Putamen (tissue), 1 donor: ENCODE measurements at places on chromosomes 13 and 19.

DNA sequence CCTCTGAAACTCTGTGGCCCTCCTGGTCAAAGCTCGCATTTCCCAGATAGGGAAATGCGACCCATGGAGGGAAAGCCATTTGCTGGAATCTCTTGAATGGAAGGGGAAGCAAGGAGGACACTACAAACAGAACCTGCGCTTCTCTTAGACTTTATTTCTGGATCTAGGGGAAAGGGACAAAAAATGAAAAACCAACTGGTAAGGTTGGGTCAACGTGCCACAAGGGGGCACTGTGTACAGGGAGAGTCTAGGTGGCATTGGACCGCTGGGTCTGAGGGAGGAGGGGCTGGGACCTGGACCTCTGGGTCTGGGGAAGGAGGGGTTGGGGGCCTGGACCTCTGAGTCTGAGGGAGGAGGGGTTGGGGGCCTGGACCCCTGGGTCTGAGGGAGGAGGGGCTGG, 5.0 kb downstream of the KLK4 start:
- no peak for DNase-seq

DNA sequence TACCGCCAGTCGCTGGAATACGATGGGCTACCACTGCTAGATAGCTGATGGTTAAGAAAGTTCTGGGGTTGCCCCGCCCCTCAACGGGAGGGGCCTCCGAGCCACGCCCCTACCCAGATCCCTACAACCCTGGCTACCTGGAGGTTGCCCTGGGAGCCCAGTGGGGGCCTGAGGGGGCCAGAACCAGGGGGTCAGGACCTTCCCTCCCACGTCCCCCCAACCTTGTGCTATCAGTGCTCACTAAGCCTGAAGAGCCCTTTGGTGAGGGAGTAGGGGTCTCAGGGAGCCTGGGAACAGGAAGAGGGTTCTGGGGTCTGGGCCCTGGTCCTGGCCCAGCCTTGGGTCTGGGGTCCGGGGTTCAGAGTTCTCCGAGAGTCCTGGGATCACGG, 8.9 kb downstream of the OCEL1 start:
- no peak for DNase-seq

GRCh38 chr19:48496959-48497727, 14.5 kb downstream of the LMTK3 start:
- DNase-seq, result no peak

DNA sequence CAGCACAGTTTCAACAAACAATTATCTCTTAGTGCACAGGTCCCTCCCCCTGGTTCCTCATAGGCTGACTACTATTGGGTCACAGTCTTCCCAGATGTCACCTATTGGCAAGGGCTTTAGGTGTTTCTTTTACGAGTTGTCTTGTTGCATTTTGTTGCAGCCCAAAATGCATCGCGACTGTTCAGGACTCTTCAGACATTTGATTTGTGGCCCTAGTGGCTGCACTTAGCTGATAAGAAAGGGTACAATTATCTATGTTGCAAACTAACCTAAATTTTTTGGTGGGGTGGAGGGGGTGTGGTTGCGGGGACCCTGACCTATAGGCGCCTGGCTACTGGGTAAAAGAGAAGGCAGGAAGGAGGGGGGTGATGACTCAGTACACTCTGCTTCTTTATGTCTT, 29.1 kb upstream of the ZNF714 start:
- no peak for DNase-seq

GRCh38 chr13:99386911-99387788, 80.0 kb upstream of the GPR183 start:
- no peak for DNase-seq

DNA sequence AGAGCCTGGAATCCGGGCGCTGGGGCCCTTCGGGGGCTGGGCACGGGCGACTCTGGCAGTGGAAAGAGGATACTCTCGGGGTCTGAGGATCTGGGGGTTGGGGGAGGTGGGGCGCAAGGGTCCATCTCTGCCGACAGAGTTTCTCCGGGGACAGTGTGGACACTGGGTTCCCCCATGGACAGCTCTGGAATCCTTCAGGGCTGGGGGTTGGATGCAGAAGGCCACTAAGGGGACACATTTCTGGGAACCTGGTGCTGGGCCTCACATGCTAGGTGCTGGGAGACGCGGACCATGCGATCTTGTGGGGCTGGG, 2.3 kb downstream of the TGFBR3L start:
- no peak for DNase-seq

GRCh38 chr19:45529420-45529785, 22.1 kb downstream of the VASP start:
- DNase-seq, result no peak

DNA sequence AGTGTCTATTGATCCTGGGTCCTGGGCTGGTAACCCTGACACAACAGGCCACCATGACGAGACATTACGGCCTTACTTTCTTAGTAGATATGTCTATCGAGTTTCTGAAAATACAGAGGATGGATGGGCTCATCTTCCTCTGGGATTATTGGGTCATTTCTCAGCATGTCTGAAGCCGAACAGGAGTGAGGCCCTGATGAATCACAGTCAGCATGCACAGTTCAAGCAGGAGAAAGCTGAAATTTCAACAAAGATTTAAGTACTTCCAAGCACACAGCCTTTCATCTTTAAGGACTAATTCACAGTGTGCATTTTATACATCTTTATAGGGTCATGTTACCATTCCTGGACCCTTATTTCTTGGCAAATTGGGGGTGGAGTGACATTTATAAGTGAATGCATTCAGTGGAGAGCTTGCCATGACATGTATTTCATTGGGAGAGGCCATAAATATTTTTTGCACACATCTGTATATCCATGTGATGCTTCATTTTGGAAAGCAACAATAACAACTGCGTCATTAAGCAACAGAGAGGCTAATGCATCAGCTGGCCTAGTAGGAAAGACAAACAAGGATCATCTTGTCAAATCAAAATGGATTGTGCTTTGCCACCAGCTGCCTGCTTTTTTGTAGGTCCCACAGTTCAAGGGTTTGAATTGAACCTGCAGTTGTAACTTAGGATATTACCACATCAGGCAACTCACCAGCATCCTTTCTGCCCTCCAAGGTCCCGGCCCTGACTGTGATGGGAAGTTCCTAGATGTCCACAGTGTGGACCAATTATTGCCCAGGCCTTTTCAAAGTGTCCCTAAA, 143.5 kb downstream of the DNAJC15 start:
- DNase-seq, result no peak

GRCh38 chr19:18279266-18279515, 2.2 kb downstream of the JUND start:
- DNase-seq, result no peak

DNA sequence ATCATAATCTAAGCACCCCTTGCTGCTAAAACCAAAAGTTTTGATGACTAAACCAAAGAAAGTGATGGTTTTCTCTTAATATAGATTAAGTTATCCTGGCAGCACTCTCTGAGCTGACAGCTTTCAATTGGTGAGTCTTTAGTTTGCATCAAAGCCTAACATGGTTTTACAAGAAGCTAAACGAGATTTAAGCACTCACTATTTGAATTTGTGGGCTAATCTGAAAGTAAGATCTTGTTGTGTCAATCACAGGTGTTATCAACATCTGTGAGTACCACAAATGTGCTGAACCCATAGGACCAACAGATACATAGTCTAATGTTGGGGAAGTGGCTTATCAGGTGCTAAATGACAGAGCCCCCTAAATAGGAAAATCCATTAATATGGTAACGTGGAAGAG, 223.9 kb downstream of the LHFPL6 start:
- DNase-seq, result no peak

DNA sequence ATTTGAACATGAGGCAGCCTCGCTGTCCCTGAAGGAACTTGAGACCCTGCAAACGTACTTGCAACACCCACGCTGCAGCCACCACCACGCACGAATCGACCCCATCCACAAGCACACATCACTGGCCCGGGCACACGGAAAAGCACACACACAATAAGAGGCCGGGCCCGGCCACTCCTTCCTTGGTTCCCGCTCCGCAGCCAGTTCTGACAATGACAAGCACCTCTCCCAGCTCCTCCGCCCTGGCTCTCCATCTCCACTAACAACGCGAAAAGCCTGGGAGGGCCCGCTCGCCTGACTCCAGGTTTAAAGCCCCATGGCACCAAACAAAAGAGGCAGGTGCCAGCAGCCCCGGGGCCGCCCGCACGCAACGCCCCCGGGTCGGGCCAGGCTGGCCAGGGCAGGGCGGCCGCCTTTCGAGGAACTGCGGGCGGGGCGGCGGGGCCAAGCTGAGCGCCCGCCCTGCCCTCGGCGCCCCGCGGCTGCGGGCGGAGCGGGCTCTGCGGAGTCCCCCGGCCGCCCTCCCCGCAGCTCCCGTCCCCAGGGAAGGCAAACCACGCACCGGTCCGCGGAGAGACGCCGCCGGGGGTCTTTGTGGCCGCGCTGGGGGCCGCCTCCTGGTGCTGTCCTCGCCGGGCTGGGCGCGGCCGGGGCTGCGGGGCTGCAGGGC, 495 bp downstream of the DCLK1 start:
- DNase-seq, result no peak

- DNase-seq, result no peak
These were observed 54.2 kb downstream of the CCNE1 start for GRCh38 chr19:29866011-29866410.

- no peak for DNase-seq
These were observed 5.3 kb upstream of the SLC5A5 start for GRCh38 chr19:17866312-17866963.

DNA sequence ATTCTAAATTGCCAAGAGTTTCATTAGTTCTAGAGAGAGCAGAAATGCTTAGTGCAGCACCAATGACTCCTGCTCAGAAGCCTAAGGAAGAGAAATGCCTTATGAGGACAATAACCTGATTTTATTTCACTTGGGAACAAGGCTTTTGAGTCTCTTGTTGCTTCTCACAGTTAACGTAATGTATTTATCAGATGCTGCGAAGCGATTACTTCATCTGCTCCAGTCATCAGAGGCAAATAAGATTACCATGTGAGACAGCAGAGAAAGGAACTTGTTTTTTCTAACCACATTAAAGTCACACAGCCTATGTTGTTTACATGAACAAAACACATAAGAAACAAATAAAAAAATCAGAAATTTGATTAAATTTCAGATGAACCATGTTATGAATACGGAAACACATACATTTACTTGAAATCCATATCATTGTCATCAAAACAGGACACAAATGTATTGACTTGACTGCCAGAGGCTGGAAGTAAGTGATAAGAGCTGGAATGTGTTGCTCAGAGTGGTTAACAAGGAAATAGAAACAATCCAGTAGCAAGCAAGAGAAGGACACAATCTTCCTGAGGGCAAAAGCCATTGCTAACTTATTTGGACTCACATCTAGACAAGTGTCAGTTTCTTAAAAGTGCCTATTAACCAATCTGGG, 147.3 kb downstream of the LHFPL6 start:
- no peak for DNase-seq

DNA sequence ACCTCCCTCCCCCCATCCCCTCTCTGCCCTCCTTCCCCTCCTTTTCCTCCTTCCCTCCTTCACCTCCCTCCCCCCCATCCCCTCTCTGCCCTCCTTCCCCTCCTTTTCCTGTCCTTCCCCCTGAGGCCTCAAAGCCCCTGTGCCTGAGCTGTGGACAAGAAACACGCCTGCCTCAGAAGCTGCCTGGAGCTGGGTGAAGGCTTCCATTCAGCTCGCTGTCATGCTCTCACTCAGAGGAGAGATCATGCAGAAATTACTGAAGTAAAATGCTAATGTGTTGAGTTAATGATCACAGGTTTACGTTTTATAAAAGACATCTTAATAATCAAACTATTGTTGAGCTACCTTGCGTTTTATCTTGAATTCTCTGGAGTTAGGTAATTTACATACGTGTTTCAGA, 114.5 kb downstream of the ATP11A start:
- no peak for DNase-seq

GRCh38 chr13:113854238-113855011, 9.5 kb downstream of the GAS6 start:
- DNase-seq, result no peak

DNA sequence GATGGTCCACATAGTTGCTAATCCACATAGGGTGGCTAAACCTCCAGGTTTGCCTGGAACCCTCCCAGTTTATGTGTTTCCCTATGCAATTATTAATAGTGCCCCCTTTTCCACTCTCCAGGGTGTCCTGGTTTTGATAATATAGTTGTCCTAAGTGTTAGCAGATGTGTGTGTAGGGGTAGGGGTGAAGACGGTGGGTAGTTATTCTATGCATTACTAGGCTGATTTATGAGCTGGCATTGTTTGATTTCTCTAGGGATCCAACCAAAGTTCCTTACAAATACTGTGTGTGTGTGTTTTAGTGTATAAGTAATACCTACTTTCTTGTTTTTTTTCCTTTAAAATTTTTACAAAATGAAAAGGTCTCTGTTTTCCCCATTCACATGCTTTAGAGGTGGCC, 21.1 kb downstream of the GTF2F2 start:
- DNase-seq, result no peak

DNA sequence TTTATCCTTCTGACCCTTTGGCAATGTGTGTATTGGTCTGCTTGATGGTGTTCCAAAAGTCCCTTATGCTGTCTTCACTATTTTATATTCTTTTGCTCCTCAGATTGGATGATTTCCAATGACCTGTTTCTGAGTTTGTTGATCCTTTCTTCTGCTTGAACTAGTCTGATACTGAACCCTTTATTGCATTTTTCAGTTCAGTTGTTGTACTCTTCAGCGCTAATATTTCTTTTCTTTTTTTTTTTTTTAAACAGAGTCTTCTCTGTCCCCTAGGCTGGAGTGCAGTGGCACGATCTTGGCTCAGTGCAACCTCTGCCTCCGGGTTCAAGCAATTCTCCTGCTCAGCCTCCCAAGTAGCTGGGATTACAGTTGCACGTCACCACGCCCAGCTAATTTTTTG, 12.6 kb upstream of the ZNF566 start:
- DNase-seq, result no peak

- peak; percentile 35 for DNase-seq
These were observed at the start of gene IL17D for GRCh38 chr13:20702915-20703779. Gene IL17D, plus strand, starts transcription at chr13:20703699. Its CDS starts 303 bp downstream, at chr13:20704002.

DNA sequence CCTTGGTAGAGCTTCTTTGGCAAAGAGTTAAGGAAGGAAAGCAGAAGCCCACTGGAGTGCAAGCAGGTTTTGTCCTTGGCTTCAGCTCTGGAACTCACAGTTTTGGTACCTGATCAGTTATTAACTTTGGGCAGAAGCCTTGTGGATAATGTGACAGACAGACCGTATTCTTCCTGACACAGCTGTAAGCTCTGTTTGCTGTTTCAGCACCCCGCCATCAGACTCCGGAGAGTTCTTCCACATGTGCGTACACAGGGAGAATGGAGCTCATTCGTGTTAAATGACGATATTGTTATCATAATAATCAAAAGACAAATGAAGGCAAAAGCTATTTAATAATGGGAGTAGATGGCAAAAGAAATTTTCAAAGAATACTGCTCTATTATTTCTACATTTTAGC, 155.1 kb upstream of the ARGLU1 start:
- DNase-seq, result no peak

- no peak for DNase-seq
These were observed 7.7 kb downstream of the FFAR2 start for GRCh38 chr19:35455616-35456201.

DNA sequence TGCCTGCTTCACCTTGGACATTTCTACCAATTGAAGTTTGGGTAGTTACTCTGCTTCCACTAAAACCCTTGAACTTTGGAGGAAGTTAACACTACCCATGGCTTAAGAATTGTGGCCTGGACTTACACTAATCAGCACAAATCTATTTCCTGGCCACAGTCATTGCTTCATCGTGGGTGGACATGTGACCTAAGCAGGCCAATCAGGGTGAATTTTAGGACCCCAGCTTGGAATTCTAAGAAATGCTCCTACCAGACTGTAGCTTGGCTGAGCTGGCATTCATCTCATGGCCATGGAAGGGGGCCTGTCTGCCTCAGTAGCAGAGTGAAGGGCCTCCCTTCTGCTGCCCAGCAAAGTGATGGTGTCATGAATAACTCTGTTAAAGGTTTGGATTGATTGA, 58.3 kb upstream of the SLC15A1 start:
- no peak for DNase-seq
